NCI-H1417 treated with DMSO at 0.1 percent for 48 hours (cell line): ENCODE measurements at places on chromosomes 13 and 19.
A peak's percentile ranks its signal among the peaks of the same experiment; 100 is the strongest.

- DNase-seq: no peak
These were observed 173.4 kb upstream of the SGCG start for GRCh38 chr13:23007426-23007825.

- DNase-seq: no peak
These were observed 217.2 kb downstream of the LACC1 start for GRCh38 chr13:44096901-44097300.

GRCh38 chr19:51777570-51778462 lies 16.8 kb downstream of the FPR2 start:
- no peak for DNase-seq

DNA sequence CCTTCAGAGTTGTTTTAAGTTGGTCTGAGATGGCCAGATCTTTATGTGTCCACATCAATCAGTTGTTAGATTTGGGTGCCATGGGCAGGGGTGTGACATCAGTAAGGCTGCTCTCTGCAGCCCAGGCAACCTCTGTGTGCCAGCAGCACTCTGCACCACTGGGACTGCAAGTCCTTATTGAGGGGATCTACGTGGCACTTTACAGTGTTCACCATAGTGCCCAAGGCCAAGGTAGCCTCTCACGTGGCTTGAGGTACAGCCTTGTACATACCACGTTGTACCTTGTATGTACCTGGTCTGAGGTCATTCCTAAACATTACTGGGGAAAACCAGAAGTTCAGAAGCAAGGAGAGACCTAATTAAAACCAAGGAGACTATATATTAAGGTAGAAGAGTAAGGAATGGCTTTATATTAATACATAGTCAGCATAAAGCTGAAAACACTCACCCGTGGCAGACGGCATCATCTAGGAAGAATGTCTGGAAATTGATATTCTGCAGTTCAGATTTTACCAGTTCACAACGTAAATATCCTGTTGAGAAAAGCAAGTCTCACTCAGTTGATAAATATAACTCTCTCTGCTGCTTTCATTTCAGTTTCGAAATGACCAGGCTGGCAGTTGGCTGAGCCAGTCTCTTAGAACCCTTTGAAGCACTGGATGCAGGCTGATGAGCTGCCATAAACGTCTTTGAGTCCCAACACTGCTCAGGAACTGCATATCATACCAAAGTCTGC lies 128.8 kb downstream of the ZDHHC20 start:
- DNase-seq: no peak

DNA sequence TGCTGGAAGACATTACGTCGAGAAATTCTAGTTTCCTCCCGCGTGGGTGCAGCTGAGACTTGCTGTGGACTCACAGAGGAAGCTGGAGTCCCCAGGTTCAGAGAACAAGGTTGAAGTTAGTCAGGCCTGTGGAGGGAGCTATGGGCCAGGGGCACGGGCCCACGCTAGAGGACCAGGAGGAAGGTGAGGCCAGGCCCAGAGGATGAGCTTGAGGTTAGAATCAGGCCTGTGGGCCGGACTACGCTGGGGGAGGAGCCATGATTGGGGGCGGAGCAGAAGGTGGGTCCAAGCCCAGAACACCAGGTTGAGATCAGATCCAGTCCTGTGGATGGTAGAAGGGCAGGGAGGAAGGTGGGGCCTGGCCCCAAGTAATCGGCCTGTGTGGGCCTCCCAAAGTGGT lies 32.6 kb downstream of the ZNF846 start:
- DNase-seq: no peak

DNA sequence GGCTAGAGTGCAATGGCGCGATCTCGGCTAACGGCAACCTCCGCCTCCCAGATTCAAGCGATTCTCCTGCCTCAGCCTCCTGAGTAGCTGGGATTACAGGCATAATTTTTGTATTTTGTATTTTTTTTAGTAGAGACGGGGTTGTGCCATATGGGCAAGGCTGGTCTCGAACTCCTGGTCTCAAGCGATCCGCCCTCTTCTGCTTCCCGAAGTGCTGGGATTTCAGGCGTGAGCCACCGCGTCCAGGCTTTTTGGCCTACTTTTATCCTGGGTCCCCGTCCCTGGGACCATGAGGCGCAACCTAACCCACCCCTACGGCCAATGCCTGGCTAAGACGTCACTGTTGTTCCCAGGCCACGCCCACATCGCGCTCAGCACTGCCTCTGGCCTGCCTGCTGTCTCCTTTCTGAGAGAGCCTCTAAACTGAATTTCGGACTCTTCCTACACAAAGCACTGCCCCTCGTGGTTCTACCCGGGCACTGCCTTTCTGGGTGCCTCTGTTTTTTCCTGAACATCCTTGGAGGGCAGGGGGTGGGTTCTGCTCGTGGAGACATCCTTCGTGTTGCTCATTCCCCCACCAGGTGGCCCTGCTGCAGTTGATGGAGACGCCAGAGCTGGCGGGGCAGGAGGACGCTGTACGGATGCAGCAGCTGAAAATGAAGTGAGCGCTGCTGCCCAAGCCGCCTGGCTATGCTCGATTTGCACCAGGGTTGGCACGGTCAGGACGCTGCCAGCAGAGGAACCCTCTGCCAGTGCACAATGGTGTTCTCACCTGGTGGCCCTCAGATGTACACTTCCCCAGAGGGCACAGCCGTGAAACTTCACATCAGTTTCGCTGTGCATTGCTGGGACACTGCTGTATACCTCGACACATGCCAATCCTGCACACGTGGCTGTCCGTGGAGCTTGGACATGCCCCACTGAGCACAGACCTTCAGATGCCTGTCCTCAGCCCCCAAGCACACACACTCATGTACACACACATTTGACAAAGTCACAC lies 2.0 kb downstream of the REX1BD start:
- peak; percentile 41 for DNase-seq

DNA sequence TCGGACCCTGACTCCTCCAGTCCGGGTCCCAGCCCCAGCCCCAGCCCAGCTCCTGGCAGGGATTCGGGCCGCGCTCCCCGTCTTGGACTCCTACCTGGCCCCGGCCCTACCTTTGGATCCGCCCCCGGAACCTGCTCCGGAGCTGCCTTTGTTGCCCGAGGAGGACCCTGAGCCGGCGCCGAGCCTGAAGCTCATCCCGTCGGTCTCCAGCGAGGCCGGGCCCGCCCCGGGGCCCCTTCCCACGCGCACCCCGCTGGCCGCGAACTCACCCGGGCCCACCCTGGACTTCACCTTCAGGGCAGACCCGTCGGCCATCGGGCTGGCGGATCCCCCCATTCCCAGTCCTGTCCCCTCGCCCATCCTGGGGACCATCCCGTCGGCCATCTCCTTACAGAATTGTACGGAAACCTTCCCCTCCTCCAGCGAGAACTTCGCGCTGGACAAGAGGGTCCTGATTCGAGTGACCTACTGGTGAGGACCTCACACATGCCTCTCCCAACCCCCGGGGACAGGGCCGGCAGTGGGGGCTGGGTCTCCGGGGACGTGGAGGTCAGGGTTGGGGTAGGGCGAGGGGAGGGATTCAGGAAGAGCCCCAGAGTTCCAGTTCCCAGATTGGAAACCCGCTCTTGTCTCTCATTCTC lies 732 bp downstream of the SELENOV start:
- DNase-seq: no peak

DNA sequence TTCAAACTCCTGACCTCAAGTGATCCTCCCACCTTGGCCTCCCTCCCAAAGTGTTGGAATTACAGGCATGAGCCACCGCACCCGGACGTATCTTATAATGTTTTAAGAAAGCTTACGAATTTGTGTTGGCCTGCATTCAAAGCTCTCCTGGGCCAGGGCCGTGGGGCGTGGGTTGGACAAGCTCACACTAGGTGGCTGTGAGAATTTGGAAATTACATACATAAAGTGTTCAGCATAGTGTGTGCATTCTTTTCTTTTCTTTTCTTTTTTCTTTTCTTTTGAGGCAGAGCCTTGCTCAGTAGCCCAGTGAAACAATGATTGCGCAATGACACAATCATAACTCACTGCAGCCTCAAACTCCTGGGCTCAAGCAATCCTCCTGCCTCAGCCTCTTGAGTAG lies 2.6 kb downstream of the ZSWIM4 start:
- no peak for DNase-seq

- no peak for DNase-seq
These were observed 10.3 kb downstream of the GNA15 start for GRCh38 chr19:3145909-3146676.

GRCh38 chr19:29529646-29530539 lies 4.1 kb downstream of the VSTM2B start:
- no peak for DNase-seq

DNA sequence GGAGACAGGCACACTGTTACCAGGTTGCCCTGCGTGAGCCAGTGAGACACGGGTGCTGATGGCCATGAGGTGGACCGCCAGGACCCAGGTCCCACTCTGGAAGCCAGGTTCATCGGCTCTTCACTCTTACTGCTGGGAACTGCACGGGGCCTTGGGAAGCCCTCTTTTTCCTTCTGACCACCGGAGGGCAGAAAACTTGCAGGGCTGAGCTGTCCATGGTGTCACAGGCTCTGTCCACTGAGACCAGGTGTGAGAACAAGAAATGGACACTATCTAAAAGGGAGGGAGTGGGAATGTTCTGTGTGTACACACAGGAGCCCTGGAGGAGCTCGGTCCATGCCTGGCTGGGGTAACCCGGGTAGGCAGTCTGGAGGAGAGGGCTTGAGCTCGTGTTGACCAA lies 93.4 kb downstream of the UQCRFS1 start:
- DNase-seq: no peak

DNA sequence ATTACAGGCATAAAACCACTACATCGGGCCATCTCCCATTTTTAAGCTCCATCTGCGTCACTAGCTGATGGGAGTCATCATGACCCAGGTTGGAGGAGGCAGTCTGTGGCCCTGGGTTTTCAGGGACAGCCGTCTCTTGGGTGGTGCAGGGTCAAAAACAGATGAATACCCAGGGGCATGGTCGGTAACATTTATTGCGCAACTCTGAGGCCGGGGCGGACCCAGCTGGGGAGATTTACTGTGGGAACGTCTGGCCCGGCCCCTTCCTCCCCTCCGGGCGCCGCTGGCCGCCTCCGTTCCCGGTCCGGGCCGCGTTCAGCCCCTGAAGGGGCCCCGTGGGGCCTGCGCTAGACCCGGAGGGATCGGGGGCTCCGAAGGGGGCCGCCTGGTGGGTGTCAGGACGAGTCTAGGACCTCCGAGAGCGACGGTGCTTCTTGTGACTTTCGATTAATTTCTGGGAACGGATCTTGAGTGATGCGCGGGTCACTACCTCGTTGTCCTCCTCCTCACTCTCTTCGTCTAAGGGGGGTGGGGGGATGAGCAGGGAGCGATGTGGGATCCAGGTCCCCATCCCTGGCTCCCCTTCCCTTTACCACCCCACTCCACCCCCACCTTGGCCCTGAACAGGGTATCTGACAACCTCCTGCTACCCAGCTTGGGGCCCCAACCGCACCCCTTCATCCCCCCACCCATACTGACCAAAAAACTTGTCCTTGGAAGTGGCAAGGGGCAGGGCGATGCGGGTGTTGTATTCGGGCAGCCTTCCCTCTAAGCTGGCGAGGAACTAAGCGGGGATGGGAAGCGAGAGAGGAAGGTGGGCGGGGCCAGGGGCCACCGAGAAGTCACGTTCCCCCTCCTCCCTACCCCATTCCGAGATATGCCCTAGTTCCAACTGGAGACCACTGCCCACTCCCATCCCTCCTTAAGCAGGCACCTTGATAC lies 1.6 kb upstream of the RGL3 start:
- no peak for DNase-seq

- no peak for DNase-seq
These were observed 192.7 kb downstream of the LHFPL6 start for GRCh38 chr13:39410096-39410901.

DNA sequence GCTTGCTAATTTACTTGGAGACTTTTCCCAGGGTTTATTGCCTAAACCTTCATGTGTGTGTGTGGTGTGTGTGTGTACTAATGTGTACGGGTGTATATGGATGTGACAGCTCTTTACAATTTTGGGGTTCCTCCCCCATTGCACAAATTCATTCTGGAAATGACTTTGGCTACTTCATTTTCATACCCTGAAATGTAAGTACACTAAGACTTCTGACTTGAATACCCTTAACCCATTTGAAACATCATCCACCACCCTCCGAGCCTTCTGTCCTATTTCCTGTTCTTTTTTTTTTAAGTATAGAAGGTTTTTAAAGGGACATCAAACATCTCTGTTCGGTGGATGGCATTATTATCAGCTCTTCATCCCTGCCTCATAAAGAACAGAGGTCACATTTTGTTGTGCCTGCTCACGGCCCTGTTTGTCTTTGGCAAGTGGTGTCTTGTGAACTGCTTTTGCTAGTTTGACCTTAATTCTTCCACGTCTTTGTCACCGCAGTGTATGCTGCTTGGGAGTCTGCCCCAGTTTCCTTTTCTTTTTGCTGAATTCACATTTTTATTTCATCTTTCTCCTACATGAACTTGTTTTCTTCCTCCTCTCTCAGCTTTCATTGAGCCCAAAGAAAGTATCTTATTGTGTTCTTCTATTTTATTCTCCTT lies 228.3 kb downstream of the FOXO1 start:
- DNase-seq: no peak

DNA sequence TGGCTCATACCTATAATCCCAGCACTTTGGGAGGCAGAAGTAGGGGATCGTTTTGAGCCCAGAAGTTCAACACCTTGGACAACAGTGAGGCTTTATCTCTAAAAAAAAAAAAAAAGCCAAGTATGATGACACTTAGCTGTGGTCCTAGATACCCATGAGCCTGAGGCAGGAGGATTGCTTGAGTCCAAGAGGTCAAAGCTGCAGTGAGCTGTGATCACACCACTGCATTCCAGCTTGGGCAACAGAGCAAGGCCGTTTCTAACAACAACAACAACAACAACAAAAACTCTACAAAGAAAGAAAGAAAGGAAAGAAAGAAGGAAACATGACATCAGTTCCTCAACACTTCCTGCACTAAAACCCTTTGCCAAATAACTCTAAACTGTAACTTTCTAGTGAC lies 265.1 kb upstream of the DACH1 start:
- DNase-seq: no peak

GRCh38 chr13:42223681-42224080 lies 48.3 kb upstream of the AKAP11 start:
- DNase-seq: no peak

GRCh38 chr13:106277484-106278154 lies 257.8 kb downstream of the EFNB2 start:
- DNase-seq: no peak

GRCh38 chr19:50167314-50167721 lies 4.2 kb upstream of the IZUMO2 start:
- DNase-seq: no peak

GRCh38 chr13:98957731-98958442 lies 20.0 kb downstream of the DOCK9 start:
- no peak for DNase-seq

- DNase-seq: peak; percentile 13
These were observed 385.4 kb upstream of the SLC10A2 start for GRCh38 chr13:103451656-103452055.

DNA sequence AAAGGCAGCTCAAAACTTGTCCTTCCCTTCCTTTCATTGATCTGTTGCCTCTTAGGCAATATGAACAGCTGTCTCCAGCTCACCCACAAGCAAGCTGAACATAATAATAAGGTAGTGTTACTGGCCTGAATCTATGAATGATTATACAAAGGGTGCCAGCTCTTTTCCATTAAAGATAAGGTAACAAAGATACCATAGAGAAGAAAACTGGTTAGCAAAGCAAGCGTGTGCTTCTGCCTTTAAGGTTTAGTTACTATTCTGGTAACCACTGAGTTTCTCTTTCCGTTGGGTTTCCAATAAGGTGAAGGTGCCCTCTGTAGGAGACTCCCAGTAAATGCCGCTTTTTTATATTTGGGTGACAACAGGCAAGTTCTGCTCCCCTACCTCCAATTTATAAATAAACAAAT lies 12.1 kb upstream of the DACH1 start:
- peak; percentile 73 for DNase-seq

GRCh38 chr19:50820549-50821247 lies 2.9 kb downstream of the KLK1 start:
- no peak for DNase-seq
